ENCODE measurements at places on chromosomes 4 and X.

DNA sequence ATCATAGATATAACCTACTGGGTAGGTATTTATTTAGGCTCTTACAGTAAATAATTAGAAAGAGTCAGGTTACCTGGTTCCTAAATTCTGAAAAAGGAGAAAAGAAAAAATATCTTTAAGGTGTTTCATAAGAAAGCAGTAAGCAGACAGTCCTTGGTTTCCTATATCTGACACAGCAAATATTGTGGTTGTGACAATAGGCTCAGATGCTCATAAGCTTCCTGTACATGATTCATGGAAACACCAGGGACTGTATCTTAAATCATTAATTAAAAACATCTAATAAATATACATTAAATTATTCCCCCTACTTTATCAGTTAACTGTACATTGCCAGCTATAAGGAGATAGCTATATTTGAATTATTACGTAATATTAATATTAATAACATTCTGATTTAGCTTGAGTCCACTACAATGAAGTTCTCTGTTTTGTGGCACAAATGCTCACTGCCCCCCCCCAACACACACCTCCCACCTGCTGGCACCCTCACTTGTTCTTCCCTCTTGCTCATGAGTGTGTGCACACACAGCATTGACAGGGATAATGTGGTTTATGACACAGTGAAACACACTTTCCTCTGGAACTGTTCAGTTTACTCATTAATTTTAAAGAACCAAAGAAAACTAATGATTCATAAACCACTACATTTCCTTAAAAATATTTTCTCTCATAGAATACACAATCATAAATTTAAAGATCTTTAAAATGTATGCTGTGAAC, 187.4 kb downstream of the NR3C2 start:
- DNase-seq, result no peak

DNA sequence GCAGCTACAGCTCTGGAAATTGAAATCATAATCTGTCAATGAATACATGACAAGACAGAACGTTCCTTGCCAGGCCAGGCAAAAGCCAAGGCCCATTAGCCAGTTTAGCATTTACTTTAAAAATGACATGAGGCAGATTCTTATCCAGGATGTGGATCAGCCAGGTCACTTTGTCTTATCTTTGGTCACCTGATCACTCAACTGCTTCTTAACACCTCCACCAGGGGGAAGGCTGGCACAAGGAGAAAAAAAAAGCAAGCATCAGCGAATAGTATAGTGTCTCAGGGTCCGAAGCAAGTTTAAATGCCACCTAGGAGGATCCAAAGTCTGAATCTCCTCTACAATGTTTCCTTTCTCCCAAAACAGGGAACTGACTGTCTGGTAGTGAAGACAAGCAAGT, 18.8 kb downstream of the ATP1B4 start:
- DNase-seq, result no peak

- no peak for DNase-seq
Measured at GRCh38 chr4:89123451-89123851, 12.1 kb downstream of the TIGD2 start.

DNA sequence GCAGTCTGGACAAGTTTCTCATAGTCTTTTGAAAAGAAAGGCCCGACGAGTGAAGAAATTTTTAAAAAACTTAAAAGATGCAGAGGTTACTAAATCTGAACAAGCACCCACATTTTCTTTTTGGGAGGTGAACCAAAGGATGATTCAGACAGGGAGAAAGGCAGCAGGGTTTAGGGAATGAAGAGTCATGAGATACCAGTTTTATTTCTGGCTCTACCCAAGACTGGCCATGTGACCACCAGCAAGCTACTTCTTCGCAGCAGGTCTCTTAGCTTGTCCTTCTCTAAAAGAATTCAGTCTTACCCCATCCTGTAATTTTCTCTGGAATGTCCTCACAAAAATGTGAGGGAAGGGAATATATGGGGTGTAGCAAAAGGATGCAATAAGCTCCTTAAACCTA, 37.6 kb downstream of the AMOT start:
- DNase-seq, result no peak

DNA sequence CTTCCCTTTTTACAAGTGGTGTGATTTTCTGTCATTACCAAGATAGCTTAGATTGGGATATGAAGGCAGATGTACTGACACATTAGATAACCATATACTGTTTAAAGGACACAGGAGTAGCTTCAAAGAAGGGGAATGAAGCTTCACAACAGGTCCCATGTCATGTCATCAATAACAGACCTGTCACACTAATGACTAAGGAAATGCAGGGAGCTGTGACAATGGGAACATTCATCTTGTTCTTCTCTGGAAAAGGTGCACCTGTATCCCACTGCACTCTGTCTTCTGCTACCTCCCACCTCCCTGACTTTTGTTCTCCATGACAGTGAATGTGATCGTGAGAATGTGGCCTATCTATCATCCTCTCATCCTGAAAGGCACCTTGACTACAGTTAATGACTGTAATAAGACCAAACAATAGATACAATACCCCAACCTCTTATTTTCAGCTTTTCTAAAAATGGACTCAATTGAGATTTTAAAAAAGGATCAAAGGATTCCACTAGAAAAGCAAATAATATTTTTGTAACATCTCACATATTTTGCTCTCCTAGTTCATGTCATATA, 472.5 kb downstream of the STPG2 start:
- no peak for DNase-seq

DNA sequence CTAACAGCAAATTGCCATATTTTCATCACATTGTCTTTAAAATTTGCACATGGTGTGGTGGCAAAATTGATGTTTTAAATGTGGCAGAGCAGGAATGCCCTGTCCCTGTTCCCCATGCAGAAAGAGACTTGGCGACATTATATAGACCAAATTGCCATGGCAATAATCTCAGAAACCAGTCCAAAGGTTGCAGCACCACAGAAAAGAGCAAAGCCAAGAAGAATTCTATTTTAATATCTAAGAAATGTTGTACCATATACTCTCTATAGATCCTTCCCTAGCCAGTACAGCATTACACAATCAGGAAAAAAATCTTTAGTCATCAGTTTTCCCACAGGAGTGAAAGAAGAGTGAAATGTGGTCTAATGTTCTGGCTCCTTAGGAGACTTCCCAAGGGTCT, 80.0 kb downstream of the UGT2B28 start:
- DNase-seq, result no peak

GRCh38 chr4:148216321-148216720, 225.9 kb downstream of the NR3C2 start:
- no peak for DNase-seq

DNA sequence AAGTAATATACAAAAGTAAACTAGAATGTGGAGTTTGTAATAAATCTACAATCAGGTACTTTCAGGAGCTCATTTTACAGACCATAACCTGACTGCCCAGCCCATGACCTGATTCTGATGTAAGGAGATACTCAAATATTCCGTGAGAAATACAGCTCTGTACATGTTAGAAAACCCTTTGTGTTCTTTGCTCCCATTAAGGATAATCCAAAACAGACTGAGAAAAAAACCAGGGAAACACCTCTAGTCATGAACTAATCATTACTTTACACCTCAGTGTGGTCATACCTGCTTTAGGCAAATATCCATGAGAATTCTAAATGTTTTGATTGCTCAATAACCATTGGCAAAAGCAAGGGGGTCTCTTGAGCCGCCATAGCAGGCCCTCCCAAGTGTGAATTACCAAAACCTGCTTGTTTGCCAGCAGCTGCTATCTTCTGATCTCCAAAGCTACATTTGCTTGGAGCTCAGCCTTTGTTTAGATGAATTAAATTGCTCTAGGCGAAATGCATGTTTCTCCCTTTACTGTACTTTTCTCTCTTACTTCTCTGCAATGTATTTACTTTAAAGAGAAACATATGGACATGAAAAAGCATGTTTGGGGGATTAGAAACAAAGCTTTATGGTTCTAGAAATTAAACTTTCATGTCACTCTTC, 79.1 kb downstream of the ANKRD50 start:
- DNase-seq, result peak; percentile 5

DNA sequence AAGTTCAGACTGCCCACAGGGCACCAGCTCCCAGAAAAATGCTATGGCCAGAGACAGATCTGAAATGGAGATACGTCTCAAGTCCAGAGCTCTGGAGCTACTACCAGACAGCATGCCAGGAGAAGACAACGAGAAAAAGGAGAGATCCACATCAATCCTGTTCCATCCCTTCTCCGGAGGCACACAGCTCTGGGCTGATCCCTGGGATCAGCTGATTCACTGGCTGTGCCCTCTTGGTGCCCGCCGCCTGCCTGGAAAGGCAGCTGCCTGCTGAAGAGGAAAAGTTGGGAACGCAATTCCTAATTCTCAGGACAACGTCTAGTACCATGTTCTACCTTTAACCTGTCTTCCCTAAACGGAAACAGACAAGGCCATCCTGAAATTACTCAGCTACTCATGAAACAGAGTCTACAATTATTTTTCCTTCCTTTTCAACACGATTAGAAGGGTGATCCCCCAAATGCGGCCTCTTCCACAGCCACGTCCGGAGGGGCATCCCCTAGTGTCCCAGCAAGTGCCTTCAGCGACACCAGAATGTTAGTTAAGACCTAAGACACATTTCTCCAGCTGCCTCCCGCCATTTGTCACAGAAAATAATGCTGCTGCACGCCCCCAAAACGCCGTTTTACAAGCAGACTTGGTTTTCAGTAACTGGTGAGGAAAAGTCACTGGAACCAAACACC, 2.4 kb downstream of the ZFYVE28 start:
- no peak for DNase-seq

- DNase-seq, result peak; percentile 0
Measured at GRCh38 chrX:37060999-37061398, 52.8 kb downstream of the FAM47C start.

DNA sequence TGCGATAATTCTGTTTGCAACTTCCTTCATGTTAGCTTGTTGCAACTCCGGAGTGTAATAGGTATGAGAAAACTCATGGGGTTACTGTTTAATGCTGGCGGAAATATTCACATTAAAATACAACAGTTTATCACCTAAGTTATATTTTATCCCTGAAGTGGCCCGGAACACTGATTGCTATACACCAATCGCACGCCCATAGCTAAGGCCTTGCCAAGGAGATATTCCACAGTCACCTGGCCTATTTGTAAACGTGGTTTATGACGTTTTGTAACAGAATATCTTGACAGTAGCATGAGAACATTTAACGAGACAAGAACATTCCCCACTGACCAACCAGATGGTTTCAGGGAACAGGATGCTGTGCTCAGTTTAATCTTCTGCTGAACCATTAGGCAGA, 23.2 kb upstream of the FAM90A26 start:
- no peak for DNase-seq

GRCh38 chr4:38534344-38535045, 129.5 kb upstream of the KLF3 start:
- no peak for DNase-seq

- no peak for DNase-seq
Measured at GRCh38 chr4:153341575-153342090, 2.9 kb upstream of the MND1 start.

DNA sequence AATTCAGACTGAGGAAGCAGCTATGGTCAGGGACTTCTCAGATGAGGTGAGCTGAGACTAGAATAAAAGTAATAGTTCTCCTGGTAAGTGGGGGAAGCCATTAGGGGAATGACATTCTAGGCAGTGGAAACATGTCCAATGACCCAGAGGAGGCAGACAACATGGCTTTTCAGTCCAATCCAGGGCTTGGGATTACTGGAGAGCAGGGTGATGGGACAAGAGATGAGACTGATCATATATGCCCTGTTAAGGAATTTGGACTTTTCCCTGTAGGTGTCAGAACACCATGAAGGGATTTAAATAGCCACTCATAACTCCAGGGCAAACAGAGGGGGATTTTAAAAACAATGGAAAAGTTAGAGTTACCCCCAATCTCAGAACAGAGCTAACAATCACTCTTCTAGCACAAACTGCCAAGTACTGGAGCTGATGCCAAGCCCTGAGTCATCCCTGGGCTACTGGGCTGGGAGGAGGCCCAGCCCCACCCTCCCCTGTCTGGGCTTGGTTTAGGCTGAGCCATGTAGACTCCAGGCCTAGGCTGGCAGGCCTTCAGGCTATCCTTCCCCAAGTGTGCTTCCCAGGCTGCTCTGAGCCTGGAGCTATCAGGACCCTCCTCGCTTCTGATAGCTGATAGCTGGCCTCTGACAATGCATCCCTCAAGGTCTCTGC, 22.7 kb upstream of the MSN start:
- peak; percentile 45 for DNase-seq

DNA sequence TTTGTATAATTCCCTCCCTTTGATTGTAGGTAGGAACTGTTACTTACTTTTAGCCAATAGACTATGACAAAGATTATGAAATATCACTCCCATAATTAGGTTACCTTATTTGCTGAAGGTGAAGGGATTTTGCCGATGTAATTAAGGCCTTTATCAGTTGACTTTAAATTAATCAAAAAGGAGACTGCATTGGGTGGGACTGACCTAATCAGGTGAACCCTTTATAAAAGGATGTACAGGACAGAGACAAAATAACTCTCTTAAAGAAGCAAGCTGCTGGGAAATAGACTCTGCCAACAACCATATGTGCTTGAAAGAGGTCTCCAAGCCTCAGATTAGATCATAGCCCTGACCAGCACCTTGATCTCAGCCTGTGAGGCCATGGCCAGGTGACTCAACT, 167.6 kb downstream of the SOX3 start:
- DNase-seq, result no peak

DNA sequence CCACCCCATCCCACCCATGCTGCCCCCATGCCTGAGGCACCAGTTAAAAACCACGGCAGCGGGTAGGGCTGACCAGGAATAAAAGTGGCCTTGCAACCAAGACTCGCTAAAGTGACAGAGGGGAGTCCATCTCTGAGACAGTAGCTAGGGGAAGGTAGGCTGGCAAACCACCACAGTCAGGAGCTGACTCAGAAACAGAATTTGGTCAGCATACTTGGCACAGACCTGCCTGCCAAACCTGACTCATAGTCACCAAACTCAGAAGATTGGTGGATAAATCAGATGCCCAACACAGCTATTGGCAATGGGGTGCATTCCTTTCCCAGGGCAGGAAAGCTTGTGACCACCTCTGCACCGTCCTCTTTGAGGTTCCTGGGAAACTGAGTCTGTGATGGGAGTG, 193.8 kb downstream of the BCOR start:
- DNase-seq, result peak; percentile 7

GRCh38 chr4:102560115-102560514, 59.0 kb downstream of the NFKB1 start:
- no peak for DNase-seq

- DNase-seq, result peak; percentile 24
Measured at GRCh38 chr4:172982151-172982590, 186.4 kb upstream of the GALNT7 start.

GRCh38 chr4:71441186-71442169, 102.7 kb downstream of the SLC4A4 start:
- DNase-seq, result no peak

DNA sequence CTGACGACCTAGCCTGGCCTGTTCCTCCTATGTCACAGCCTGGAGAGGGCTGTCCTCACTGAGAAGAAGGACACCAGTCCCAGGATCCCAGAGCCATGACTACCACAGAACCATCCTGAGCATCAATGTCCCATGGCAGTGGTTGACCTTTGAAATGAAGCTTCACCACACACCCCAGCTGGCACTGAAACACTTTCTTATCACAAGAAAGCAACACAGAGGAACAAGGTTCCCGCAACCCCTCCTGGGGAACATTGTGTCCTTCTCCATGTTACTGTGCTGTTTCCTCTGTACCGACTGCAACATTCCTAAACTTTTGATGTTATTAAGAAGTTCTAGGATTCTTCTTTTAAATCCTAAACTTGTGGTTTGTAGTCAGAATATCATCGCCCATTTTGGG, 21.2 kb upstream of the FAM156A start:
- no peak for DNase-seq

GRCh38 chrX:17967888-17968287, 106.8 kb upstream of the RAI2 start:
- DNase-seq, result no peak

All from amniotic stem cell (primary cell).